ENCODE measurements at places on chromosomes 1 and 21.

- DNase-seq = no peak
Measured at GRCh38 chr1:61680500-61680899, 44.4 kb downstream of the TM2D1 start.

- no peak for DNase-seq
Measured at GRCh38 chr1:160606611-160607010, 27.3 kb upstream of the CD84 start.

- no peak for DNase-seq
Measured at GRCh38 chr1:113854234-113854633, 17.3 kb downstream of the PTPN22 start.

GRCh38 chr1:94096797-94097549 is 24.0 kb downstream of the ABCA4 start:
- DNase-seq = no peak

GRCh38 chr1:61560385-61560784 is 164.6 kb downstream of the TM2D1 start:
- DNase-seq = no peak

DNA sequence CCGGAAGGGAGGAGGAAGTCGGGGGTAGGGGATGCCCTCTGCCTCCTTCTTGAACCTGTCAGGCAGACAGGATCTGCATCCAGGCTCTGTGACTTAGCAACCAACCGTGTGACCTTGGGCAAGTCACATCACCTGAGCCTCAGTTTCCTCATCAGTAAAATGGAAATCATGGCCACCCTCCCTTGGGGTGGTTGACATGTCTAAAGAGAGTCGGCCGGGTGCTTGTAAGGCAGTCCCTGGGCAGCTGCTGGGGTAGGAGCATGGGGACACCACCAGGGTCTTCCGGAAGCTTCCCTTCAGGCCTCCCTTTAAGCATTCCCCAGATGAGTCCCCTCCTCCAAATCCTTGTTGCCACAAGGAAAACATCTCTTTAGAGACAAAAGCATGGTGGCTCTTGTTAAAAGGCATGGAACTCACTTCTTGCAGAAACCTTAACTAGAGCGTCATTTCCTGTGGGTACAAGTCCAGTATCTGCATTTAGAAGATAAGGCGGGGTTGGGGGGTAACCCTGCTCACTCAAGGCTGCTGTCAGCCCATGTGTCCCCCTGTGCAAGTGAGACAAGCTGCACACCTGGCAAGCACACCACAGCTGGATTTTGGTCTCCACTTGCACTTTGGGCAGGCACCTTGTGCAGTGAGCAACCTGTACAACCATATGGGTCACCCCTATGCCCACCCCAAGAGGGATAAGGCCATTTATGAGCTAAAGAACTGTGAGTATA is 10.4 kb downstream of the CLCNKB start:
- DNase-seq = no peak

DNA sequence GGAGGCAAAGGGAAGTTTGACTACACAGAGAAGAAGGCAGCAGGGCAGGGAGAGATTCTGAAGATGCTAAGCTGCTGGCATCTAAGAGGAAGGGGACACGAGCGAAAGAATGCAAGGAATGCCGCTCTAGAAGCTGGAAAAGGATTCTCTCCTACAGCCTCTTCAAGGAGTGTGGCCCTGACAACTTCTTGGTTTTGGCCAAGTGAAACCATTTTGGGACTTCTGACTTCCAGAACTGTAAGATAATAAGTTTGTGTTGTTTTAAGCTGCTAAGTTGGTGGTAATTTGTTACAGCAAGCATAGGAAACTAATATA is 28.5 kb downstream of the MGST3 start:
- no peak for DNase-seq

DNA sequence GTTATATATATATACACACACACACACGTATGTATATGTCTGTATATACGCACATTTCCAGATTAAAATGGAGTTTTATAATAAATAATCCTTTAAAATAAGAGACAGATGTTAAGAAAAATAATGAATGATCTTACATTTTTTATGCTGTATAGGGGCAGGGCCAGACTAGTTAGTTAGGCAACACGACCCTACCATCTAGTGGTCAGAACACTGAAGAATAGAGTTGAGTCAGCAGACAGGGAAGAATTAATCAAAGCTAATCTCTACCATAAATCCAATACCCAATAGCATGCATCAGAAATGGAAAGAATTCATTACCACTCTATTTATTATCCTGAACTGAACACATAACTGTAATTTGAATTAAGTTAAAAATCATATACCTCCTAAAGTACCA is 156.7 kb downstream of the BRINP3 start:
- DNase-seq = no peak

Data from activated CD8-positive, alpha-beta memory T cell treated with anti-CD3 and anti-CD28 coated beads for 1 hour (primary cell).